Endothelial cell of umbilical vein (primary cell): ENCODE measurements at places on chromosomes 13 and 19. TPM values are rescaled to one million over a fixed set of nuclear protein-coding genes. Genes with fewer than 3 reads are reported as not detected.

DNA sequence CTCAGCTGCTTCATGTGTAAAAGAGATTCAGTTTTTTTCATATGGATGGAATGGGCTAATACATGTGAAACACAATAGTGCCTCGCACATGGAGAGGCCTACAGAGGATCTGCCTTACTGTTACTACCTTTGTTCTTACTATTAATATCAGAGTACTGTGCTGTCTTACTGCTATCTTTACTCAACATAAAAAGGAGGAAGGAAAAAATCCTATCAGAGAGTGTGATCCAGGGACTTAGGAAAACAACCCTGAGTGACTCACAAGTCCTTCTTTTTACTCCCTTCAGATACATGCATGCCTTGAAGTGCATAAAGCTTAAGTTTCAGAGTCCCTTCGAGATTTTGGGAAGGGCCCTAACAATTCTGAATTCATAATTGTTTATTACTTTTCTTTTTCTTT is 136.8 kb downstream of the TBC1D4 start:
- peak; percentile 86 for DNase-seq

DNA sequence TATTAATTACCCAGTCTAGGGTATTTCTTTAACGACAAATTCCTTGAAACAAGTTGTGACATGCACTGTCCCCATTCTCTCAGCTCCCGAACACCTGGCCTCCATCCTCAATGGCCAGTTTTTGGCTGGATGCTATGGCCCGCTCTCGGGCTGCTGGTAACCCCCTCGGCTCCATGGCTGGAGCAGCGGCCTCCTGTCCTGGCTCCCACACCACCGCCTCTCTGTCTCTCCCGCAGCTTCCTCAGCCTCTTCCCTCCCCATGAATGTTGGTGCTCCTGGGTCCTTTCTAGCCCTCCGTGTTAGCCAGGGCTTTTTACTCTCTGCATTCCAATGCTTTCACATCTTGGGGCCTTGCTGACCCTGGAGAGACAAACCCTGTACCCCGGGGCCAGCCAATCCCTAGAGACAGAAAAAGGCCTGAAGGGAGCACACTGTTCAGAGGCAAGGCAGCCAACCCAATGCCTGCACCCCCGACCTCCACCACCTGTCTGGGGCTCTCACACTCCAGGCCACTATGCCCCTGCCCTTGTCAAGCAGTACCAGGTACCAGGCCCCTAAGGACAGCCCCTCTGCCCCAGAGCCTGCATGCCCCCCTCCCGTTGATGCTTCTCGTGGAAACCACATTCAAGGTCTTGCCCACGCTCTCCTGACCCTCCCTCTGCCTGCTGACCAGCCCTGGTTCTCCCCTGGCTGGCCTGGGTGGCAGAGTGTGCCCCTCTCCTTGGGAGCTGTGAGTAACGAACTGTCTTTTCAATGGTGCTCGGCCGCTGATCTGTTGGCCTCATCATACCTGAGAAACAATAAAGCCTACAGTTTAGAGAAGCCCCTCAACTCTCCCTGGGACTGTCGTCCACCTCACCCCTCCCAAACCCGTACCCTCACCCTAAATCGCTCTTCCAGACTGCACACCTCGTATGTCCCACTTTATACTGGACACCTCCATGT is 86.9 kb upstream of the GPR183 start:
- no peak for DNase-seq

The RDH8 gene
- polyA plus RNA-seq, result not detected in 2 replicates

The ERICH6B gene
- not detected in 2 replicates for polyA plus RNA-seq
